ENCODE measurements at places on chromosomes 4 and X. TPM values are rescaled to one million over a fixed set of nuclear protein-coding genes. Genes with fewer than 3 reads are reported as not detected.

- H3K4me1 ChIP-seq = no peaks in the 10 kb centered on the region
- no peak overlapping the region for H3K27ac ChIP-seq
- H3K36me3 ChIP-seq = no peaks in the 10 kb centered on the region
- no peak overlapping the region for H3K4me3 ChIP-seq
- H3K27me3 ChIP-seq = no peaks in the 10 kb centered on the region
These were observed 26.0 kb downstream of the ARHGAP36 start for GRCh38 chrX:131084145-131084544.

- no peak overlapping the region for H3K27ac ChIP-seq
- no peak overlapping the region for H3K4me3 ChIP-seq
- DNase-seq = no peak
- peaks cover 22% of the 10 kb centered on the region for H3K36me3 ChIP-seq
These were observed 17.8 kb downstream of the ZCCHC4 start for GRCh38 chr4:25330335-25330734.

GRCh38 chrX:21993265-21993664 is 38.9 kb upstream of the PHEX start:
- no peaks in the 10 kb centered on the region for H3K27me3 ChIP-seq
- H3K36me3 ChIP-seq = no peaks in the 10 kb centered on the region
- H3K4me1 ChIP-seq = no peaks in the 10 kb centered on the region
- no peak for DNase-seq
- no peak overlapping the region for H3K4me3 ChIP-seq

DNA sequence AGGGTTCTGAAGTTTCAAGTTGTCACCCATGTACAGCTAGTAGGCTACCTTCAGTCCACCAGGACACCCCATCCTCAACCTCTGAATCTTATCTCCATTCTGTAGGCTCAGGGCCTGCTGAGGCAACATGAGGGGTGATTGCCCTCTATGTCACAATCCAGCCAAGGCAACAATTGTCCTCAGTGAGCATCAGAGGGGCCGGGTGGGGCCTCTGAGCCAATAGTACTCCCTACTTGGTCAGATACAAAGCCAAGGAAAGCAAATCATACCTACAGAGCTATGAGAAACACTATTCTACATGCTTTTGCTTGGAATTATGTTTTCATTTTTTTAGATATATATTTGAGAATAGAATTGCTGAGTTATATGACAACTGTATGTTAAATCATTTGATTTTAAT is at the start of gene ACTRT1:
ACTRT1 (minus strand) TSS at position 101 of the 400 bp plus-strand sequence. CDS start 197 bp downstream, outside the sequence.
- H3K27ac ChIP-seq = no peak within 1 kb of the TSS
- H3K4me1 ChIP-seq = no peaks in the 10 kb centered on the region
- no peaks in the 10 kb centered on the region for H3K36me3 ChIP-seq
- no peaks in the 10 kb centered on the region for H3K27me3 ChIP-seq
- no peak for DNase-seq
- no peak within 1 kb of the TSS for H3K4me3 ChIP-seq

GRCh38 chr4:27059446-27059845 is 198.8 kb downstream of the STIM2 start:
- no peaks in the 10 kb centered on the region for H3K27me3 ChIP-seq
- no peak overlapping the region for H3K27ac ChIP-seq
- DNase-seq = no peak
- no peak overlapping the region for H3K4me3 ChIP-seq
- H3K4me1 ChIP-seq = no peaks in the 10 kb centered on the region

- H3K27ac ChIP-seq = no peak overlapping the region
- H3K4me1 ChIP-seq = no peaks in the 10 kb centered on the region
- no peak for DNase-seq
- no peak overlapping the region for H3K4me3 ChIP-seq
- H3K27me3 ChIP-seq = no peaks in the 10 kb centered on the region
- H3K36me3 ChIP-seq = no peaks in the 10 kb centered on the region
These were observed 47.6 kb upstream of the SPRY1 start for GRCh38 chr4:123348946-123349345.

DNA sequence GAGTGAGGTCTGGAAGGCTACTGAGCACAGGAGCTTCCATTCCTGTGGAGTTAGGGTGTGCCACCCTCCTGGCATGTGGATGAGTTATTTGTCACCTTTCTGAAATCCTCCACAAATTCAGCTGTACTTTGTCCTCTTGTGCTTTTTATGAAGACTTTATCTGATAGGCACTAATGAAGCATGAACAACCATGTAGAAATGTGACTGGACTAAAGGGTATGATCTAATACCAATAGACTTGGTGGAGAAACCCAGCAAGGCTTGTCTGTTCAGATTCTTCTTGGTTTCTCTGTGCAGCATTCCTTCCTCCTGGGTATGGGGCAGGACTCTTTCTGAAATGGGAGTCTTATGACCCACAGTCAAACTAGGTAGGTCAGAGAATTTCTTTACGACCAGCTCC is 9.6 kb downstream of the NBDY start:
- H3K4me3 ChIP-seq = no peak overlapping the region
- H3K27me3 ChIP-seq = no peaks in the 10 kb centered on the region
- no peak overlapping the region for H3K27ac ChIP-seq
- DNase-seq = no peak

GRCh38 chr4:67035501-67035900 is 509.8 kb downstream of the CENPC start:
- H3K27ac ChIP-seq = no peak overlapping the region
- H3K36me3 ChIP-seq = no peaks in the 10 kb centered on the region
- H3K27me3 ChIP-seq = no peaks in the 10 kb centered on the region
- no peak for DNase-seq
- no peaks in the 10 kb centered on the region for H3K4me1 ChIP-seq

DNA sequence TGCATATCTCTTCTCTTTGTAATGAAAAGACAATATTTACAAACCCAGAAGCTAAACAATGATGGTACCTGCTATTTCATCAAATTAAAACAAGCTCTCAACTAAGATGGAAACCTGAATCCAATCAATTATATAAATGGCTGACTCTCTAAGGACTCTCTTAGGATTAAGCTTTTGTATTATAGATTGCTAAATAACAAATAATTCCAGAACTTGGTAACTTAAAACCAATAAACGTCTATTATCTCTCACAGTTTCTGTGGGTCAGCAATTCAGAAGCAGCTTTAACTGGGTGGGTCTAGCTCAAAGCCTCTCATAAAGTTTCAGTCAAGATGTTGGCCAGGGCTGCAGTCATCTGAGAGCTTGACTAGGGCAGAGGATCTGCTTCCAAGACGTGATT is 12.4 kb downstream of the PHKA2 start:
- H3K4me1 ChIP-seq = no peaks in the 10 kb centered on the region
- H3K4me3 ChIP-seq = no peak overlapping the region
- H3K27ac ChIP-seq = no peak overlapping the region
- no peak for DNase-seq

- H3K4me3 ChIP-seq = no peak overlapping the region
- H3K27ac ChIP-seq = no peak overlapping the region
- no peak for DNase-seq
- no peaks in the 10 kb centered on the region for H3K27me3 ChIP-seq
- H3K36me3 ChIP-seq = no peaks in the 10 kb centered on the region
These were observed 27.6 kb downstream of the ANXA10 start for GRCh38 chr4:168119890-168120289.

GRCh38 chr4:19698961-19699360 is 552.7 kb upstream of the SLIT2 start:
- H3K27me3 ChIP-seq = no peaks in the 10 kb centered on the region
- no peak overlapping the region for H3K4me3 ChIP-seq
- no peak overlapping the region for H3K27ac ChIP-seq

GRCh38 chrX:35842674-35843073 is 44.5 kb downstream of the MAGEB16 start:
- no peaks in the 10 kb centered on the region for H3K36me3 ChIP-seq
- no peaks in the 10 kb centered on the region for H3K27me3 ChIP-seq
- no peak for DNase-seq
- no peak overlapping the region for H3K4me3 ChIP-seq
- H3K27ac ChIP-seq = no peak overlapping the region

NSD2 gene
- polyA plus RNA-seq = 7.9 TPM

DNA sequence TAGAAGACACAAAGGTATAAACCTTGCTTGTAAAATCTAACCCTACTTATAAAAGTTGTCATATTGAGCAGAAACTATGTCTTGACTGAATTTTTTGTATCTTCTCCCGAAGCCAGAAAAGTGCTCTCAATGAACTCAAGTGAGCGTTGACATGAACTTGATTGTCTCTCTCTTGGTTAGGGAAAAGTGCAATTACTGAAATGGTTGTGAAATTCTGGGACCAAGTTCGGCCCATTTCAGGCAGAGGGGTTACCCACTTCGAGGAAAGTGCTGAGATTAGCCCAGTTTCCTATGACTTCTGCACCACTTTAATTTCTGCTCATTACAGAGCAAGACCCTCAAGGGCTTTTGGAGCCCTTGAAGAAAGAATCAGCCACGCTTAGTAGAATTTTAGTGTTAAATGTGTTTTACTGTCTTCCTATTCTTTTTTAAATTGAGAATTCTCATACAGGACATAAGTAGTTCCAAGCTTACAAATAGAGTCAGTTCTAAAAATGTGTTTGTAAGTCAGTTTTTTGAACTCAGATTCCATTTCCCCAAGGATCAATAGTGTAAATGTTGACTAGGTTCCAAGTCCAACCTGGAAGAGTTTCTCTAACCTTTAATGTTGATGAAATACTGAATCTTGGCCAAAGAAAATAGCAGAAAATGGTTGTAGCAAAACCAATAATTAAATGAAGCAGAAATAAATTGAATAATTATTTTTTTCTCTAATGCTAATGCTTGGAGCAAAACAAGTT is 125.7 kb upstream of the ACSL4 start:
- DNase-seq = no peak
- no peaks in the 10 kb centered on the region for H3K4me1 ChIP-seq
- no peaks in the 10 kb centered on the region for H3K36me3 ChIP-seq
- H3K4me3 ChIP-seq = no peak overlapping the region
- H3K27ac ChIP-seq = no peak overlapping the region

DNA sequence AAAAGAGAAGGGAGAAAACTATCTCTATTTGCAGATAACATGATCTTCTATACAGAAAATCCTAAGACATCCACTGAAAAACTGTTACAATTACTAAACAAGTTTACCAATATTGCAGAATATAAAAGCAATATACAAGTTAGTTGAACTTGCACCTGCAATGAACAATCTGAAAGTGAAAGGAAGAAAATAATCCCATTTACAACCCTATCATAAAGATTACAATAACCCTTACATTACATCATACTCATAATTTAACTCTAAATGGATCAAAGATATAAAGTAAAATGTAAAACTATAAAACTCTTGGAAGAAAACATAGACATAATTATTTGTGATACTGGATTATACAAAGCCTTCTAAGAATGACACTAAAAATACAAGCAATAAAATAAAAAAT is 77.2 kb downstream of the GSTCD start:
- DNase-seq = no peak
- no peak overlapping the region for H3K4me3 ChIP-seq
- no peaks in the 10 kb centered on the region for H3K4me1 ChIP-seq

DNA sequence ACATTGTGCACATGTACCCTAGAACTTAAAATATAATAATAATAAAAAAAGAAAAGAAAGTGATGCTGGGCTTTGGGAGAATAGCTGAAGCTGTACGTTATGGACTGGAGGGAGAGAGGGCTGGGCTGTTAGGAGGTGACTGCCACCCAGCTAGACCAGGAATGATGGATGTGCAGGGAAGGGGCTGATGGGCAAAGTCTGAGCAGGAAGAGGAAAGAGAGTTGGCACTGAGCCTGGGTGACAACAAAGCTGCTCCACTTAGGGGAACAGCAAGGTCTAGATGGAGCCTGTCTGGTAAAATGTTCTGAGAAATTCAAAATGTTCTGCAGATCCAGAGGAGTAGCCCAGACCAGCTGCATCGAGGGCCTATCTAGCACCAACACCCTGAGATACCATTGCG is 32.3 kb downstream of the MED28 start:
- H3K36me3 ChIP-seq = no peaks in the 10 kb centered on the region
- no peaks in the 10 kb centered on the region for H3K27me3 ChIP-seq
- H3K27ac ChIP-seq = no peak overlapping the region
- no peak for DNase-seq

FNIP2 gene
- 3.9 TPM for polyA plus RNA-seq

DNA sequence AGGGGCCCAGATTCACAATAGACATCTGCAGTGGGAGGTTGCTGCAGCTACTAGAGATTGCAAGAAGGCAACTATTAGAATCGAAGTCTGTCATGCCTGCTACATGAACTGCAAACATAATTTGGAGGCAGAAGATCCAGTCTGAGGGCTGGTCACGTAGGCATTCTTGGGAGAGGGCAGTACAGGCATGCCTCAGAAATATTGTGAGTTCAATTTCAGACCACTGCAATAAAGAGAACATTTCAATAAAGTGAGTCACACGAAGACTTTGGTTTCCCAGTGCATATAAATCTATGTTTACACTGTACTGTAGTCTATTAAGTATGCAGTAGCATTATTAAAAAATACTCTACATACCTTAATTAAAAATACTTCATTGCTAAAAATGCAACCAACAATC is 585.8 kb upstream of the FAT1 start:
- H3K27me3 ChIP-seq = no peaks in the 10 kb centered on the region
- no peak overlapping the region for H3K27ac ChIP-seq
- H3K36me3 ChIP-seq = no peaks in the 10 kb centered on the region
- H3K4me3 ChIP-seq = no peak overlapping the region

DNA sequence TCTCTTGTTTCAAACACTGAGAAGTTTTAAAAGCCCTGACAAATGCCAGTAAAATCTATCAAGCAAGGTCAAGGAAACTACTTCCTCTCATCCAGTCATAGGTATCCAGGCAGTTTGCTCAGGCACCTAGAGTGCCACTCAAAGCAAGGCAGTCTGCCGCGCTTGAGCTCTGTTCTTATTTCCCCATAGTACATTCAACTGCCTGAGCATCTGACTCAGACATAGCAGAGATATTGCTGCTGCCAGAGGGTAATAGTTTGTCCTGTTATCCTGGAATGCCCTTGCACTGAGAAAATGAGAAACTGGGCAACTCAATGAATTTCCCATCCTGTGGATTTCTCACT is 16.1 kb upstream of the ATP8A1 start:
- H3K4me3 ChIP-seq = no peak overlapping the region
- no peaks in the 10 kb centered on the region for H3K27me3 ChIP-seq
- DNase-seq = no peak

LDOC1 gene
- polyA plus RNA-seq = 14.9 TPM

DNA sequence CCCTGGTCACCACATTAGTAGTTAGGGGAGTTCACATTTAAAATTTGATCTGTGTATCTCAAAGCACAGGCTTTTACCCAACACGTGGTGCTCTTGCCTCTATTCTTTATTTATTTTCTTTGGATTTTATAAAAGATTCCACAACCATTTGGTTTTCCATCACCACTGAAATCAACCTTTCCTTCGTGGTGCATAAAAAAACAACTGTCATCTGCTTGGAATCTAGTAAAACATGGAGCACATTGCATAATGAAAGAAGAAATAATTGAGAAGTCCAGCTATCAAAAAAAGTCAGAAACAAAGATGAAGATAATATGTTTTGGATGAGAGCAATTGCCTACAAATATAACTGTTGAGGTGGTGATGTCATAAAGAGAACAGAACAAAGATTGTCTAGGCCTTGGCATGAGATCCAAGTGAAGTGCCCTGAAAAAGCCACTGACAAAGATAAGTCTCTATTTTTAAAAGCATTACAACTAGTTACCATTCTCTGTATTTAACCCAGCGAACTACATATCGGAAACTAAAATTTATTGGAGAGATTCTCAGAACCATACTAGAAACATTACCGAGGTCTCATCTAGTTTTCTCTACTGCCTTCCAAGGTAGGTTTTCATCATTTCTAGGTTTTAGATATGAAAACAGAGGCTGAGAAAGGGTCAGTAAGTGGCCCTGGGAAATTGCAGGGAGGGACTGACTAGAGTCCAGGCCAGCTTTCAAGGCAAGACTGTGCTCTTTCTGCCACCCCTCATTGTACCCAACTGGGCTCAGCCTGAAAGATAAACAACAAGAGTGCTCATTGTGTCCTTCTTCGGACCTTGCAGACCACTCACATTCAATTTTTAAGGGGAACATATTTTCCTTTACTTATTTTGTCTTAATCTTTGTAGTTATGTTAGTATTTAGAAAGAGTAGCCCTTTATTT is 127.3 kb downstream of the MAD2L1 start:
- H3K36me3 ChIP-seq = no peaks in the 10 kb centered on the region
- H3K4me1 ChIP-seq = no peaks in the 10 kb centered on the region
- no peak overlapping the region for H3K4me3 ChIP-seq
- H3K27me3 ChIP-seq = no peaks in the 10 kb centered on the region
- H3K27ac ChIP-seq = no peak overlapping the region

All from naive thymus-derived CD4-positive, alpha-beta T cell (primary cell).